ENCODE measurements at places on chromosomes 6 and 20.
A peak's percentile ranks its signal among the peaks of the same experiment; 100 is the strongest.

GRCh38 chr20:43404878-43405277 is 52.8 kb upstream of the SRSF6 start:
- peak; percentile 49 for DNase-seq

GRCh38 chr20:5001174-5002076 is at the start of gene SLC23A2:
SLC23A2 (minus strand) TSS chr20:5001510; CDS start chr20:4932562, 68,948 bp downstream.
- peak; percentile 53 for DNase-seq

DNA sequence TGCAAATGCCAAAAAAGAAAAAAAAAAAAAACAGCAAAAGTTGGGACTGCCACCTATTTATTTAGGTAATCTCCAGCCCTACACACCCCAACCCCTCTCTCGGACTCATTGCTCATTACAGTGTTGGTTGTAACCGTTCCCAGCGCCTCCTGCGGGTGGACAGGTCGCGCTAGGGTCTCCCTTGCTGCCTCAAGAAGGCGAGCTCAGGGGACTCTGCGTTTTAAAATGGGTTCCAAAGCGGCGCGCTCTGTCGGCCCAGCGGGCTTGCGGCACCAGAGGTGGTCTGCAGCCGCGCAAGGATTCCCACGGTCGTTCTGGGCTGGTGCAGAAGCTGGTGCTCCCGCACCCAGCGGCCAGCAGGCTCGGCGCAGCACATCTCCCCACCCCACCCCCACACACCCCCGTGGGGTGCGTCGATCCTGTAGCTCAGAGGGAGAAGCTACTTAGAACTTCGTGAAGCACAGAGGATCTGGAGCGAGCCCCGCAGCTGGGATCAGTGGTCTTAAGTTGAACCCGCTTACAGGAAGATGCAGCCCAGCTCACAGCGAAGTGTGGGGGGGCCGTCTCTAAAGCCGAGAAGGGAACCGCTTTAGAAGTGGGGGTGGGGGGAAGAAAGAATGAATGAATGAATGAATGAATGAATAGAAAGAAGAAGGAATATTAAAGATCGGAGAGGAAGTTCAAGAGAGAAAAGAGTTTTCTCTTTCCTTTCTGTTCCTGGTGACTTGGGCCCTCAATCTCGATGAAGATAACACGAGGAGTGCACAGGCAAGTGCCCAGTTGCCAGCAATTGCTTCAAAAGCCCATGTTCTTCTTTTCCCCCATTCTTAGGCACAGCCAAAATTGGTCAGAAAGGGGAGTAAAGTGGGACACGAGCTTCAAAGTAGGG is 780 bp downstream of the TFAP2A start:
- no peak for DNase-seq

DNA sequence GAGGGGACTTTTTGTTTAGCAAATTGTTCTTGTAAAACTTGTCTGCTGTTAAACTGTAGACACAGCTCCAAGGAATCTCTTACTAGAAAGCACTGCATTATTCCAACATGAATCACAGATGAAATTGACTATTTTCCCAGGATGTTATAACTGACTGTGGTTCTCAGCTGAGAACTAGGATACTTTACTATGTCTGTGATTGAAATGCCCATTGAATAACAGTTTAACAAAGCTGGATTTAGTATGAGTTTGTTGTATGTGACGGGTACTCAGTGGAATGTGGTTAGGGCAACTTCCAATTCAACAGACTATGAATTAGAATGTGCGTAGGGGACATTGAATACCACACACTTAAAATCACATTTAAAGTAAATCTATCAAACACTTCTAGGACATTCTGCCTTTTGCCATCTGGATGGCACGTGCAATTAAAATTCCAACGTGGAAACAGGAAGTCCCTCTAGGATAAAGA is 193.4 kb upstream of the PREP start:
- DNase-seq, result no peak

DNA sequence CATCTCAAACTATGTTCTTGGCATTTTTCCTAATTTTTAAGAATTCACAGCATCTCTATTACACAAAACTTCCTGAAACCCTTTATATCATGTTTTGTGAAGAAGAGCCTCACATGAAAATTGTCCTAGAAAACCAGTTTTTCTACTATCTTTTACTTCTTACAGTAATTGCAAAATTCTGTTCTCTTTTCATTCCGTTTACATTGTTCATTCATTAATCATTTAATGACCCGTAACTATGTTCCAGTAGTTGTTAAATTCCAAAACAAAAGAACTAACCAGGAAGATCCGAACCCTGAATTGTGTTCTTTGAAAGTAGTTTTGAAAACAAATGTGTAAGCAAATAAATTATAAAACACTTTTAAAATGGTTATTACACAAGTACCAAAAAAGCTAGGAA is 597.0 kb downstream of the EYS start:
- no peak for DNase-seq

DNA sequence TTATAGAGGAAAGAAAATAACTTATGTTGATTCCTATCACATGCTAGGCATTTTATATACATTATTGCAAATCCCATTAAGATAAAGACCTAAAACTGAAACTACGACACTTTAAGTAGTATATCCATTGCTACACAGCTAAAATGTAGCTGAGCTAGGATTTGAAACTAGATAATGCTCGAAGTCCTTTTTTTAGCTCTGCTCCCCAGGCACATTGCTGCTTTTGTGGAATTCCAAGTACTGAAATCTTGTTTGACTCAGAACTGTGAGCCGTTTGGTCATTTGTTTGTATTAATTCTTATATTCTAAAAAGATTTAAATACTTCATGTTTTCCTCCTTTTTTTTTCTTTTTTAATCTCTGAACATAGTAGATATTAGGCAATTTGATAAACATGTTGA is 644.8 kb downstream of the HACE1 start:
- no peak for DNase-seq

DNA sequence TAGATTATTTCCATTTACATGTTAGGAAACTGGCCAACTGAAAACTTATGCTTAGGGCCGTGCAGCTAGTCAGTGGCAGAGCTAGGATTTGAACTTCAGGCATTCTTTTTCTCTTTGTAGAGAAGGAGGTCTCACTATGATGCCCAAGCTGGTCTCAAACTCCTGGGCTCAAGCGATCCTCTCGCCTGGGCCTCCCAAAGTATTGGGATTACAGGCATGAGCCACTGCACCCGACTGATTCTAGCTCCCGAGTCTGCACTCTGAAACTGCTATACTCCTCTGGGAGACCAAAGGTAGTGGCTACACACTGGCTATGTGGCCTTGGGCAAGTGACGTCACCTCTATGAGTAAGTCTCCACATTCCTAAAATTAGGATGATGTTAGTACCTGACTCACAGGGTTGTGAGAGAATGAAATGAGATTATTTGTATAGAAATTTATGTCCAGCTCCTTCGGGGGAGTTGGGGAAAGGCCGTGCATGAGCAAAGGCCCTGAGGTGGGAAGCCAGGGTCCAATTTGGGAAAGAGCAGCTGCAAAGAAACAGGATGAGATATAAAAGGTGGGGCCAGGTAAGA is 6.4 kb downstream of the PLTP start:
- DNase-seq, result no peak

DNA sequence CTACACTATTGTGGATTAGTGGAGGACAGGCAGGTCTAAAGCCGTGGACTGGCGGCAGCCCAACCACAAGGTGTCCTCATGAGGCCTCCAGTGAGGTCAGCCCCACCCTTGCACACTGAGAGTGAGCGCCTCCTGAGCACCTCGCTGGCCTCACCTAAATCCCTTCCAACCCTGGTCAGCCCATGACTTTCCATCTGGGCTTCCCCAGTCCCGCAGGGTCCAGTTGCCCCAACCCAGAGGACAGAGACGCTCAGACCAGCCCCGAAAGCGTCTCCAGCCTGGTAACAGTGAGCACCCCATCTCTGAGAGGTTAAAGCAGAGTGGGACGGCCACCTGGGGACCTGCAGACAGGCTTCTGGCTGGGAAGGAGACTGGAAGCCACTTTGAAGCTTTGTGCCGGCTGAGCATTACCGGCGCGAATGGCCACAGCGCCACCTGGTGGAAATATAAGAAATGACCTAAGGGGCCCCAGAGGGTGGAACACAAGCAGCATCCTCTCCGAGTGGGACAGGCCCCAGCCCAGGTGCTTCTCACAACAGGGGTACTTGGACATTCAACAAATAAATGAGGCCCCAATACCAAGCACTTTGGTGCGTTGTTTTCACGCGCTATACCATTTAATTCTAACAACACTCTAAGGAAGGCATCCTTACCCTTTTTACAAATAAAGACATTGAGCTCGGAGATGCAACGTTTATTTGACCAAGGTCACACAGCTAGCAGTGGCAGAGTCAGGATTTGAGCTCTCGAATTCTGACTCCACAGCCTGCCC is 65.7 kb upstream of the TOP1 start:
- peak; percentile 76 for DNase-seq

DNA sequence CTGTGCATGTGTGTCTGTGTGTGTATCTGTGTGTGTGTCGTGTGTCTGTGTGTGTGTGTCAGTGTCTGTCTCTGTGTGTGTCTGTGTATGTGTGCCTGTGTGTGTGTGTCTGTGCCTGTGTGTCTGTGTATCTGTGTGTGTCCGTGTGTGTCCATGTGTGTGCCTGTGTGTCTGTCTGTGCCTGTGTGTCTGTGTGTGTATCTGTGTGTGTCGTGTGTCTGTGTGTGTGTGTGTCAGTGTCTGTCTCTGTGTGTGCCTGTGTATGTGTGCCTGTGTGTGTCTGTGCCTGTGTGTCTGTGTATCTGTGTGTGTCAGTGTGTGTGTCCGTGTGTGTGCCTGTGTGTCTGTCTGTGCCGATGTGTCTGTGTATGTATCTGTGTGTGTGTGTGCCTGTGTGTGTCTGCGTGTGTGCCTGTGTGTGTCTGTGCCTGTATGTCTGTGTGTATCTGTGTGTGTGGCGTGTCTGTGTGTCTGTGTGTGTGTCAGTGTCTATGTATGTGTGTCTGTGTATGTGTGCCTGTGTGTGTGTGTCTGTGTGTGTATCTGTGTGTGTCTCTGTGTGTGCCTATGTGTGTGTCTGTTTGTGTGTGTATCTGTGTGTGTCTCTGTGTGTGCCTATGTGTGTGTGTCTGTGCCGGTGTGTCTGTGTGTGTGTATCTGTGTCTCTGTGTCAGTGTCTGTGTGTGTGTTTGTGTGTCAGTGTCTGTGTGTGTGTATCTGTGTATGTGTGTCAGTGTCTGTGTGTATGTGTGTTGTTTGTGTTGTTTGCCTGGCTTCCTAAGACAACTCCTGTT is 11.6 kb downstream of the SNPH start:
- DNase-seq, result no peak
